Small intestine (tissue), 16 donors: ENCODE measurements at places on chromosomes 3 and 15.
A peak's percentile ranks its signal among the peaks of the same experiment; 100 is the strongest.

DNA sequence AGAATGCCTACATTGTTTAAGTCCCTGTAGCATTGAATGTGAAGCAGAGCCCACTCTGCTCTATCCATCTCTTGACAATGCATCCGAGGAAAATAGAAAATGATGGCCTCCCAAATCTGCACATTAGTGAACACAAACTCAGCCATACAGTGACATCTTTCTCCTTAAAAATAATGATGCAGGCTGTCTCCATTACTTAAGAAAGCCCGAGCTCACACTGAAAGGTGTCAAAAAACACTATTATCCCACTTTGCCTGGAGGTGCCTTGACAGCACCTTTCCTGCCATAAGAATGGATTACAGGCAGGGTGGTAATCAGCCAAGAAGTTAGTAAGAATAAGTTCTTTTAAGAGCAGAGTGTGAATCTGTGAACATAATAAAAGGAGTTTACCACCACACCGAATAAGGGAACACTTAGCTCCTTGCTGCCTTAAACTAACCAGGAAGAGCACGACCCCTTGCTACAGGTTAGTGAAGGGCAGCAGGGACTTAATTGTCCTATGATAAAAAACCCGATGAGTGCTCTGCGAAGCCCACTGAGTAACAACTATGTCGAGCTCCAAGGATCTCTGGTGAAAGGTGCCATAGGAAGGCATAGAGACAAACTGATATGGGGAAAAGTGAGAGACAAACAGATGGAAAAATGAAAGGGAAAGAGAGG lies 123.2 kb upstream of the TUSC7 start:
- no peak for DNase-seq

DNA sequence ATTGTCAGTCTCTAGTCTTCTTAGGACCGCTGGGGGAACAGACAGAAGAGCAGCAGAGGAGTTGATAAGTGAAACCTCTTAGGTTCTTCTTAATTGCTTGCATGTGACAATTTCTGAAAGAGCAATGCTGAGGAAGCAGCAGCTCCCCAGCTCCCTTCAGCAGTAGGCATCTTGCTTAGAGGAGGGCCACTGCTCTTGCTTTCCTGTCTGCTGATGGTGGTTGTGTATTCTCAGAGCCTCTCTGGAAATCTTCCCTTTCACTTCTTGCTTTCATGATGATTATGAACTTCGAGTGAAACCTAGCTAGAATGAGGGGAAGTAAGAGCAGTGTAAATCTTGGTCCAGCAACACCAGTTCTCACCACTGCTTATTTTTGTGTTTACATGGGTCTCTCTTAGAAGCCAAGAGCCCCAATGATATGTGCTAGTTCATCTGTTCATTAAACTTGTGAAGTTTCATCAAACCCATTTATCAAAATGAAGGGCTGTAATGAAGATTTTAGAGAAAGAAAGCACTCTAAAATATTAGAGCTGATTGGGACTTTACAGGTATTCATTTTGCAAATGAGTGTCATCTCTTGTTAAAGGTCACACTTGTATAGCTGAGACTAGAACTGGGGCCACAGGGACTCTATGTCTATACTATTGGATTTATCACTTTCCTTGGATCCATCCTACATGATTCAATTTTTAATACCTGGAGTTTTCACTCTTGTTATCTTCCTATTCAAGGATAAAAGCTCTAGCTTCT lies 246.7 kb downstream of the LPP start:
- no peak for DNase-seq

DNA sequence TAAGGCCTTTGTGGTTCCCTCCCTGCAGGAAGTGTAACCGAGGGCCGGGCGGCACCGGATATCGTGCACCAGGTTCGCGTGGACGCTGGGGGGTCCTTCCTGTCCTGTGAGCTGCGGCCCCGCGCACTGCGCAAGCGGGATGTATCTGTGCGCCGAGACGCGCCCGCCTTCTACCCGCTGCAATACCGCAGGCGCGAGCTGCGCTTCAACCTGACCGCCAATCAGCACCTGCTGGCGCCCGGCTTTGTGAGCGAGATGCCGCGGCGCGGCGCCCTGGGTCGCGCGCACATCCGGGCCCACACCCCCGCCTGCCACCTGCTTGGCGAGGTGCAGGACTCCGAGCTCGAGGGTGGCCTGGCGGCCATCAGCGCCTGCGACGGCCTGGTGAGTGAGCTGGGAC lies 35.9 kb downstream of the SAXO2 start:
- DNase-seq = peak; percentile 22

DNA sequence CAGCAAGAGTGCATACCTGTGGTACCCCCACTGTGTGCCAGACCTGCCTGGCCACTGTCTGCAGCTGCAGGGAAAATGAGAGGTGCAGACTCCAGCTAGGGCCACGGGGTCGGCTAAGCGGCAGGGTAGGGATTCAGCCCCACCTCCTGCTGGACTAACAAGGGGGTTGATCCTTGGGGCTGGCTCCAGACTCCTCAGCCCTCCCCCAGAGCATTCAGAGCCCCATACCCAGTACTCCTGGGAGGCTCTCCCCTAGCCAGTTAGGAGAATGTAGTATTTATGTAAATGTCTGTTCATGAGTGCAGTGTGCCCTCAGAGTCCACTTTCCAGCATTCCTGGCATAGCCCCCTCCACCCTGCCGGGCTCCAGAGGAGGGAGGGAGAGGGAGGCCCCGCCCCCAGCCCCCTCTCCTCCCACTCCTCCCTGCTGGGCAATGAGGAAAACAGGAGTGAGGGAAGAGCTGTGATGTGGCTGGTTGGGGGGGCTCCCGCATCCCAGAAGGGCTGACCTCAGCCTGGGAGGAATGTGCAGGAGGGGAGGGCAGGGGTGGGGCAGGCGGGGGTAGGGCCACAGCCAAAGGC lies 4.5 kb upstream of the SEMA3B start:
- no peak for DNase-seq

- DNase-seq = peak; percentile 38
These were observed 664 bp downstream of the PPCDC start for GRCh38 chr15:75023872-75024636.

GRCh38 chr15:52351206-52351908 lies 55.8 kb upstream of the MYO5C start:
- DNase-seq = no peak

DNA sequence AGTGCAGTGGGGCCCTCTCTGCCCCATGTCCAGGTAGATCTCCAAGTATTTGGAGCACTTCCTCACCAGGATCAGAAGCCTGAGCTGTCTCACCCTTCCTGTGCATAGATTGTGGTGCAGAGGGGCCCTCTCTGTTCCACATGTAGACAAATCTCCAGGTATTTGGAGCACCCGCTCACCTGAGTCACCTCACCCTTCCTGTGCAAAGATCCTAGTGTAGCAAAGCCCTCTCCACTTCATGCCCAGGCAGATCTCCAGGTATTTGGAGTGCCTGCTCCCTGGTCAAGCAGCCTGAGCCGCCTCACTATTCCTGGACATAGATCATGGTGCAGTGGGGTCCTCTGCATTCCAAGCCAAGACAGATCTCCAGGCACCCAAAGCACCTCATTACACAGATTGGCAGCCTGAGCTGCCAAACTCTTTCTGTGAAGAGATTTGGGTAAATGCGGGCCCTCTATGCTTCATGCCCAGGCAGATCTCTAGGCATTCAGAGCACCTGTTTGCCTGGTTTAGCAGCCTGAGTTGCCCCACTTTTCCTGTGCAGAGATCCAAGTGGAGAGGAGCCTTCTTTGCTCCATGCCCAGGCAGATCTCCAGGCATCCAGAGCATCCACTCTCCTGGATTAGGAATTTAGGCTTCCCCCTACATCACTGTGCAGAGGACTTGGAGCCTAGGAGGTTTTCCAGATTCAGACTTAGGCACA lies 249.8 kb downstream of the AGBL1 start:
- no peak for DNase-seq

- DNase-seq = no peak
These were observed 8.6 kb downstream of the GLT8D1 start for GRCh38 chr3:52696830-52697631.

DNA sequence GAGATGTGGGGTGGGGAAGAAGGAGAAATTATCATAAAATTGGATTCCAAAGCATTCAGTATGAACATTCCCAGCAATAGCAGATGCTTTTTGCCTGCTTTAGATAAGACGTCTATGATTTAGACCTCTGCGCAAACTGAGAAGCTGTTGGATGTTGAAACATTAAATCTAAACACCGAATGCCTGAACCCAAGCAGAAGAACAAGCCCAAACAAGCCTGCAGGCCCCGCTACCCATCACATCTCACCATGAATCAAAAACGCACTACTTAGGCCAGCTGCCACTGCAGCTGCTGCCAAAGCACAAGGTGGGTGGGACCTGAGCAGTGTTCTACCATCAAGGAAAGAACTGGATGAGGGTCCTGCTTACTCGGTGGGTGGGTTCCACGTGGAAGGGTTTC lies 24.4 kb upstream of the THBS1 start:
- no peak for DNase-seq

GRCh38 chr3:50495609-50496423 lies 7.6 kb downstream of the CACNA2D2 start:
- DNase-seq = no peak

DNA sequence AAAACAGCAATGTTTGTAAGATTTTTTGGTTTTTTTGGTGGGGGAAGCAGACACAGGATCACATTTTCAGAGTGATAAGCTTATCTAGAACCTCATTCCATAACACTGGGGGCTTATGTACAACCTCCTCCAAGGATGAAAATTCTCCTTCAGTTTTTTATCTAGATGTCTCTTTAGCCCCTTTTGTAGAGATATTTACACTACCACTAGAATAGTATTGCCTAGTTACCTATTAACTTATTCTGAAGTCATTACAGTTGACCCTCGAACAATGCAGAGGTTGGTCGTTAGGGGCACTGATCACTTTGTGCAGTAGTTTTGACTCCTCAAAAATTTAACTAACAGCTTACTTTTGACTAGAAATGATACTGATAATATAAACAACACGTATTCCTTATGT lies 32.8 kb downstream of the IFT57 start:
- peak; percentile 51 for DNase-seq

GRCh38 chr3:62039586-62039985 lies 333.8 kb downstream of the FEZF2 start:
- DNase-seq = no peak

DNA sequence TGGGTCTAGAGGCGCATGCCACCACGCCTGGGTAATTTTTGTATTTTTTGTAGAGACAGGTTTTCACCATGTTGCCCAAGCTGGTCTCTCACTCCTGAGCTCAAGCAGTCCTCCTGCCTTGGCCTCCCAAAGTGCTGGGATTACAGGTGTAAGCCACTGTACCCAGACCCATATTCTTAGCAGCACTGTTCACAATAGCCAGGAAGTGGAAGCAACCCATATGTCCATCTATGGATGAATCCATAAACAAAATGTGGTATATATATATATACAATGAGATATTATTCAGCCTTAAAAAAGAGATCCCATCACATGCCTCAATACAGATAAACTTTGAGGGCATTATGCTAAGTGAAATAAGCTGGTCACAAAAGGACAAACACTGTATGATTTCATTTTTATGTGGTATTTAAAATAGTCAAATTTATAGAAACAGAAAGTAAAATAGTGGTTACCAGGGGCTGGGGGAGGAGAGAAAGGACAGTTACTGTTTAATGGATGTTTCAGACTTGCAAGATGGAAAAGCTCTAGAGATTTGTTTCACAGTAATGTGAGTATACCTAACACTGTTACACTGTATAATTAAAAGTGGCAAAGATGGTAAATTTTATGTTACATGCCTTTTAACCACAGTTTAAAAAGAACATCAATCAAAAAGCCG lies 35.7 kb upstream of the GRAMD1C start:
- no peak for DNase-seq

- DNase-seq = peak; percentile 94
These were observed 9.2 kb upstream of the SEMA4B start for GRCh38 chr15:90191794-90192509.

DNA sequence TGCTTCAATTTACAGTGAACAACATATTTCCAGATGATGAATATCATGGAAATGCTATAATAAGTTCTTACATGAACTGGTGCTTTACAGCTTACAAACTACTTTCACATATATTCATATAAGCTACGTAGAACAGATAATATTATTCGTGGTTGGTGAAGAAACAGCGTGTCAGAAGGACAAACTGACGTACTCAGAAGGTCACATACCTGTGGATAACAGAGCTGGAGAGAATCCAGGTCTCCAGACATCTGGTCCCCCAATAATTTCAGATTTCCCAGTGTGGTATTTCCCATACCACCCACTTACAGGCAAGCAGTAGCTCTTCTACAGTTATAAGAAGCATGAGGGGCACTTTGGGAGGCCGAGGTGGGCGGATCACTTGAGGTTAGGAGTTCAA lies 156.6 kb downstream of the PLD1 start:
- no peak for DNase-seq
